HEK293T (cell line): ENCODE measurements at places on chromosomes 7 and 10.

DNA sequence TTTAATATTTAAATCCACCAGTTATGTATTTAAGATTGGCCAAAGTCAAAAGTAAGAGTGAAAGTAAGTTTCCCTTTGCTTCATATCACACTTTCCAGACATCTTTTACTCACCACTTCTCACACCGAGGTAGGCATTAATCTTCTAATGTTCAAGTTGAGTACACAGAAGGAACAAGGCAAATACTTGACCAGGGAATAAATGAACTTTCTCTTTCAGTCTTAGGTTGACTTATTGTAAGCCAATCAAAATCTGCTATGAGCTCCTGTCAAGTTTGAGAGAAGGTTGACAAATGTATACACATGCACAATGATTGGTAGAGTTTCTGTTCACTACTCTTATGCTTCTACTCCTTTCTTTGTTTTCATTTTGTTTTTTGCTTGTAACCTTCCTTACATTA is 842.5 kb downstream of the REEP3 start:
- DNase-seq = no peak

- no peak for DNase-seq
Measured at GRCh38 chr10:108560488-108560887, 1362.8 kb downstream of the XPNPEP1 start.

- DNase-seq = no peak
Measured at GRCh38 chr7:131105294-131105798, 222.3 kb upstream of the MKLN1 start.

- no peak for DNase-seq
Measured at GRCh38 chr10:104541820-104542219, 99.3 kb upstream of the SORCS3 start.

- no peak for DNase-seq
Measured at GRCh38 chr7:127704211-127704610, 52.2 kb downstream of the SND1 start.

GRCh38 chr7:107122486-107122911 is 46.3 kb upstream of the HBP1 start:
- DNase-seq = no peak

DNA sequence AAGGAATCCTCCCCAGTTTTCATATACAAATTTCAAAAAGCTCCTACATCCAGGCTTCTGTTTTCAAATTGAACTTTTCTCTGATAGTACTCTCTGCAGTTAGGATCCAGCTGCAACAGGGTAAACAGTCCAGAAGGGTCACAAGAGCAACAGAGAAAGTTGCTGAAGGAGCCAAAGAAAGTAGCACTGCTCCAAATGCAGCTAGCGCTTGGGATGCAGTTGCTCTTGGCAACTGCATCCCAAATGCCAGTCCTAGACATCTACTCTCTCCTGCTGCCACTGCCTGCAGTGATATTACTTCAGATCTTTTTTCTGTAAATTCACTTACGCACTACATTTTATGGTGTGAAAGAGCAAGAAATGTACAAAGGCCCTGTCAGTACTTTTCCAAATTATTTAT is 14.6 kb downstream of the GPR37 start:
- DNase-seq = no peak

GRCh38 chr10:133474027-133474426 is 20.3 kb downstream of the SCART1 start:
- DNase-seq = peak; percentile 5

GRCh38 chr7:100583132-100584053 is 2.5 kb downstream of the LRCH4 start:
- no peak for DNase-seq

DNA sequence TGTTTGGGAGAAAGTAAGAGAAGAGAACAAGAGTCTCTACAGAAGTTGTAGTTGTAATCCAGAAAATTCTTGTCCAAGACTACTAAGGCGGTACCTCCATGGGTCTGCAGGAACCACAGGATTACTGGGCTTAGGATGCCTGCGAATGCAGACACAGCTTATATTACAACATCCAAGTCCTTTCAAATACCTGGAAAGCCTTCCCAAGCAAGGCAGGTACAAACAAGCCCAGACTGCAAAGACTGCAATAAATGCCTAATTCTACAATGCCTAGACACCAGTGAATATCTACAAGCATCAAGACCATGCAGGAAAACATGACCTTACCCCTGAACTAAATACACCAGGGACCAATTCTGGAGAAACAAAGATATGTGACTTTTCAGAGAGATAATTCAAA is 178.2 kb downstream of the ARL4A start:
- DNase-seq = no peak

- no peak for DNase-seq
Measured at GRCh38 chr10:7405637-7406036, 5.2 kb downstream of the SFMBT2 start.

GRCh38 chr7:50412973-50413372 is 37.2 kb downstream of the FIGNL1 start:
- DNase-seq = no peak

GRCh38 chr7:84317536-84317935 is 122.9 kb upstream of the SEMA3A start:
- DNase-seq = no peak

DNA sequence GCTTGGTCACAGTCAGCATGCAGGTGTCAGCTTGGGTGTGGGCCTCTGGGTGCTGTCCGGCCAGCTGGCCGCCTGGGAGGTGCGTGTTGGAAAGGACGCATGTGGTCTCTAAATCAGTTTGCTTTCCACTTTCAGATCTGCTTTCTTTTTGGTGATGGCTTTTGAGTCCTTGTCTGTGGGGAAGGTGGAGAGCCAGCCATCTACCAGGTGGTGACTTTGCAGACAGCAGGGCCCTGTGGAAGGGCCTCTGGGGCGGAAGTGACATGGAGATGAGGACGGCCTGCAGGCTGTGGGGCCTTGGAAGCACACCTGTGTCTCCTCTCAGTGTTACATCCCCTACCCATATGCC is 59.4 kb downstream of the WDR37 start:
- no peak for DNase-seq

DNA sequence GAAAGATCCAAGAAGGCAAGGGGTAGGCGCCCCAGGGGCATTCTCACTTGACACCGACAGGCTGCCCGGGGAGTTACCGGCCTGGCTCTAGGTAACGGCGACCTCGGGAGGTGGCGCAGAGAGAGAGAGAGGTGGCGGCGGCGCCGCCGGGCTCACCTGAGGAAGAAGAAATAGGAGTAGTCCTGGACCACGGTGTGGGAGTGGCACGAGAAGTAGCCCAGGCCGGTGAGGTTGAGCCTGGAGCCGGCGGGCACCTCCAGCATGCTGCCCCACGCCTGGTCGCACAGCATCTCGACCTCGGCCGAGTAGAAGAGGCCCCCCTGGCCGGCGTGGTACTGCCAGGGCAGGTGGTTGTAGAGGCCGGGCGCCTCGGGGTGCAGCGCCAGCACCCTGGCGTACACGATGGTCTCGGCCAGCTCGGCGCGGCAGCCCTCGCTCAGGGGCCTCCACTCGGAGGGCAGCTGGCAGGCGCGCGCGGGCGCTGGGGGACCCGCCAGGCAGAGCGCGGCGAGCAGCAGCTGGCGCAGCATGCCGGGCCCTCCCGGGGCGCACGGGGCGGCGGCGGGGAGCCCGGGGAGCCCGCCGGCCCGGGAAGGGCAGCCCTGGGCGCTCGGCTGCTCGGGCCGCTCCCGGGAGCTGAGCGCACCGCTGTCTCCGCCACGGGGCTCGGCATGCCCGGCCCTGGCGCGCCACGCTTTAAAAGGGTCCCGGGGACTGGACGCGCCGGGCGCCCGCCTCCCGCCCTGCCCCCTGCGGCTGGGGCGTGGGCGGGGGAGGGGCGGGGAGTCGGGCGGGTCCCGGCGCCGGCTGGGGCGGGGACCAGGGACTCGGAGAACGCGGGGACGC is at the start of gene CCDC3:
TSS of gene CCDC3 (minus strand) at position 673 of the 846 bp plus-strand sequence. CDS start at position 530, 143 bp downstream.
- DNase-seq = peak; percentile 66

GRCh38 chr10:130434446-130435385 is 298.5 kb downstream of the GLRX3 start:
- no peak for DNase-seq

- no peak for DNase-seq
Measured at GRCh38 chr10:50453940-50454339, 169.8 kb downstream of the SGMS1 start.

DNA sequence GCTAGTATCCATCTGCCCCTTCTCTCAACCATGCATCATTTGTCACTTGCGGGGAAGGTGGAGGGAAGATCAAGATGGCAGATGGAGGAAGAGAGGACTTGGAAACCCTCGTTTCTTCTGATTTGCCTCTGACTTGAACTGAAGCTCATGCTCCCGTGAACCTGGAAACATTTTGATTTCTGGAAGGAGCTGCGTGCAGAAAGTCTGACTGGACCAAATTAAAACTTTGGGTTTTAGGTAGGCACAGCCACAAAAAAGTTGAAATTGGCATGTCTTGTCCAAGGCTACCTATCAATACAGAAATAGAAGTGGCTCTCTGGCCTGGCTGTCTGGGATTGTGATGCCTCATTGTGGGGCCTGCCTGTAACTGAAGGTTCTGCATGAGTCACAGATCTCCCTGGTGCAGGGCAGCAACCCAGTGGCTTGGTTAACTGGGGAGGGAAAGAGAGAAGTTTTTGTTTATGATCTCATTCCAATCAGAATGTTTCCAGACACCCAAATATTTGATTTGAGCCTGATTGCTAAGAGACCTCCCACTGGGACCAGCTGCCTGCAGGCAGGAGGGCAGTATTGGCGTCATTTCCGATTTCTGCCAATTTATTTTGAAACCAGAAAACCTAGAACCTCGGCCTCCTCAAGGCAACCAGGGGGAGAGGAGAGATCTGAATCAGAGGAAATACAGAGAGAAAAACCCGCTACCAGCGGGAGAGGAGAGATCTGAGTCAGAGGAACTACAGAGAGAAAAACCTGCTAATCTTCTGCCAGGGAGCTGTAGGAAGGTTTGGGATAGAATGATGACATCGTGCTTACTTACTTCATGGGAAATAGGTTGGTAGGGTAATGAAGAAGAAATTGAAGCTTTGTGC is 363.6 kb downstream of the ANKRD30A start:
- no peak for DNase-seq

DNA sequence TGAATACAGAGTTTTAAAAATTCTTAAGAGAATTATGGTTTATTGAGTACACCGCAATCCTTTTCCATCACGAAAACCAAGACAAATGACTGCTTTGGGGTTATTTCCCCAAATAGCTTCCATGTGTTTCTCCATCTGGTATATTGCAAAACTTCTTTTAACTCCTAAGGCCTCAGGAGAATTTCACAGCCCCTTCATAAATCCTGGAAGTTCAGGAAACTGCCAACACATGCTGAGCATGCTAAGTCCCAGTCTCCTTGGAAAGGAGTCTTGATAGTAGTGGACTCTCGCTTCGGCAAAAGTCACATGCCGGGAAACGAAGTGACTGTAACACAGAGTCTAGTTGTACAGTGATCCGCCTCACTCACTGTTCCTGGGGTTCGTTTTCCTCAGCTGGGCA is 88.1 kb upstream of the RSU1 start:
- no peak for DNase-seq

DNA sequence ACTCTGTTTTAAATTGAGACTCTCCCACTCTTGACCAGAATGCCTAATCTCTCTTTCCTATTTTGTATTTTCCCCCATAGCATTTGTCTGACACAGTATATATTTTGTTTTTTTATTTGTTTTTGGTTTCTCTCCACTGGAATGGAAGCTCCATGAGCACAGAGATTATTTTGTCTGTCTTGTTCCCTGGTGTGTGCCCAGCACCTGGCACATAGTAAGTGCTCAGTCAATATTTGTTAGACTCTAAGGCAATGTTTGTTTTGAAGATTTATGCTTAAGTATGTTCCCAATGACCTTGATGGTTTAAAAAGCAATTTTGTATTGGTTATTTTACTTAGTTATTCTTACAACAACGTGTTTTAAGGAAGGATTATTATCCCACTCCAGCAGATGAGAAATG is 201.8 kb downstream of the DYNC1I1 start:
- no peak for DNase-seq

GRCh38 chr10:118944959-118945633 is 84.4 kb upstream of the NANOS1 start:
- DNase-seq = peak; percentile 3

DNA sequence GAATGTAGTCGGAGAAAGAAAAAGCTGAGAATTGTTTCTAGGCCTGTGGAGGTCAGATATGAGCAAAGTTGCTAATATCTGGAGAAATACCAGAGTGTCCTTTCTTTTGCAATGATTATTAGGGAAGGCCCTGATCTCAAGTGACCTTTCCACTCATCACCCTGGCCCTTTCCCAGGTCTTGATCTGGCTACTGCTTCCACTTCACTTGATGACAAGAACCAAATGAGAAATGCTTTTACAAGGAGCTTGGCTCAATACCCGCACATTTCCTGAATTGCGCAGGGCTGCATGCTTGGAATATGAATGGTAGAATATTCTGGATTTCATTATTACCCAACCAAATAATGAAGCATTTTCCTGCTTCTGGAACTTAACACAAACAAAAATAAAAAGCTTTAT is 104.6 kb downstream of the ITGB8 start:
- DNase-seq = no peak
